Cardiac muscle cell (in vitro differentiated cells and primary cell): ENCODE measurements at places on chromosomes 11 and 22. TPM values are rescaled to one million over a fixed set of nuclear protein-coding genes. Genes with fewer than 3 reads are reported as not detected.

Gene OR8G1
- total RNA-seq: not detected in 2 replicates

GRCh38 chr11:64844330-64845128, at the start of gene CDC42BPG:
Gene CDC42BPG (minus strand): TSS chr11:64844653. CDS start chr11:64844569, 84 bp downstream.
- DNase-seq: peak; percentile 70

DNA sequence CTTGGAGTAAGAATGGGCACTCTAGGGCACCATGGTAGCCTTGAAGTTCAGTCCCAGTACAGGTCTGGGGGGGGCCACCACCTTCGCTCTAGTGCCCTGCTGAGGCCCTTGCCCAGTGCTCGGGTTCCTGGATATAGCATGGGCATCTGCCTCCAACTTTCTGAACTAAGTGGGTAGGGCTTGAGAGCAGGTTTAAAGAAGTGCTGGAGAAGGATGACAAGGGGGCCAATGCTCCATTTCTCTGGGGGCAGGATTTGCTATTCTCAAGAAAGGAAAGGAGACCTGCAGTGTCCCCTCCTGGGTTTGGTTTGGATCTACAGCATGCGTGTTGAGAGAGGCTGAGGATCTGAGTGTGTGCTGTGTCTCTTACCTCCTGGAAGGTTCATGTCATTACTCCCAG, 82.2 kb upstream of the SUSD2 start:
- no peak for DNase-seq

Gene UPK2
- 0.89 TPM in 1 of 2 replicates, not detected in the other for total RNA-seq

DNA sequence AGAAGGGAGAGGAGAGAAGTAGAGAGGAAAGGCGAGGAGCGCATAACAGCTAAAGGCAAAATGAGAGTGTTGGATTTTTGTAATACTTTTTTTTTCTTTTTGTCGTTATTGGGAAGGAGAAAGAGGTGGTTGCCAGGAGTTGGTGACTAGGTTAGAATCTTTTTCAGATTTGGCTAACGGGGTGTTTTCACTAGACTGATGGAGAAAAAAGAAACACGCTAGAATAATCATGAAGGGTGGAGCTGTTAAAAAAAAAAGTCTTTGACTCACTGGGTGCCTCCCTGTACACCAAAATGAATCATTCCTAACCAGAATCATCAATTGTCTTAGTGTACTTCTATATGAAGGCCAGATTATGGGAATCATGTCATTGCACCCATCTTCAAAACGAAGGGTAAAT, 12.7 kb downstream of the BLID start:
- DNase-seq: no peak
